Heart left ventricle (tissue), 16 donors: ENCODE measurements at places on chromosomes 6 and 20. TPM values are rescaled to one million over a fixed set of nuclear protein-coding genes. Genes with fewer than 3 reads are reported as not detected.

Gene GMDS
- total RNA-seq = 4.5 TPM

Gene NKX2-4
- not detected for total RNA-seq

Gene TSBP1
- not detected for total RNA-seq

Gene BTBD3
- 23.2 TPM for total RNA-seq

Gene FBXO5
- total RNA-seq = 2.3 TPM

Gene VGLL2
- total RNA-seq = 0.21 TPM

DNA sequence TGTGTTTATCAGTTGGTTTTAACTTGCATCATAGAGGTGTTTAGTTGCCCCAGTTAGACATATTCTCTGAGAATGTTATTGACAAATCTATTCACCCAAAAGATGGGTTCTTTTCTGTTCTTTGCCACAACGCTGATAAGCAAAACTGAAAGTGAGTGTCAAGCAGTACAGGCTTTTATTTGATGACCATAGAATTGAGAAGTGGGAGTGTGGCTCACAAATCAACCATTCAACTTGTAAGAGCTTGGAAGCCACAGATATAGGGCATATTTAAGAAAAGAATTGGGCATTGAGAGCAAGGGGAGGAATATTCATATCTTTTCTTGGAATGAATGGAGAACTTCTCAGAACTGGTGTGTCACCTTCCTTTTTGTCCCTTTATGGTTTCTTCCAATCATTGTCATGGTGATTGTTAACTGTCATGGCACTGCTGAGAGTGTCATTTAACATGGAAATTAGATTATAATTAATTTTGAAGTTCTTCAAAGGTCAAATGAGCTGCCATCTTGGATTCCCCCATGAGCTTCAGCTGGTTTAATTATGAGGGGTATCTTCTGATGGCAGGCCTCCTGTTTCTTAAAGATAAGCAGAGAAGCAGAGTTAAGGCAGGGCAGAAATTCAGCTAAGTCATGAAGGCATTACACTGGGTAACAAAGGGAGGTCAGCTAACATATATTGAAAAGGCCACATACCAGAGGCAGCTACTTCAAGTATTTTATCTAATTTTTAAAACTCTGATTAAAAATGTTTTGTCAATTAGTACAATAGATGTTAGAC lies 254.0 kb upstream of the HTR1E start:
- no peak for DNase-seq

- no peak for DNase-seq
These were observed 26.1 kb upstream of the HLA-E start for GRCh38 chr6:30463242-30463641.

DNA sequence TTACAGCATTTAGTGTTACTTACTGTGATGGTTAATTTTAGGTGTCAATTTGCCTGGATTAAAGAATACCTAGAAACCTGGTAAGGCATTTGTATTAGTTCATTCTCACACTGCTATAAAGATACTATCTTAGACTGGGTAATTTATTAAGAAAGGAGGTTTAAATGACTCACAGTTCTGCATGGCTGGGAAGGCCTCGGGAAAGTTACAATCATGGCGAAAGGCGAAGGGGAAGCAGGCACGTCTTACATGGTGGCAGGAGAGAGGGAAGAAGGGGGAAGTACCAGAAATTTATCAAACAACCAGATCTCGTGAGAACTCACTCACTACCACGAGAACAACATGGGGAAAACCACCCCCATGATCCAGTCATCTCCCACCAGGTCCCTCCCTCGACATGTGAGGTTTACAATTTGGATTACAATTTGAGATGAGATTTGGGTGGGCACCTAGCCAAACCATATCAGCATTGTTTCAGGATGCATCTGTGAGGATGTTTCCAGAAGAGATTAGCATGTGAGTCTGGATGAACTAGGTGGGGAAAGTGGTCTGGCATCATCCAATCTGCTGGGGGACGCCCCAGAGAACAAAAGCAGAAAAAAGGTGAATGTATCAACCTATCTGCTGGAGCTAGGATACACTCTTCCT lies 76.8 kb downstream of the MKKS start:
- DNase-seq = no peak

GRCh38 chr20:3193806-3194616 lies 10.5 kb downstream of the DDRGK1 start:
- no peak for DNase-seq

DNA sequence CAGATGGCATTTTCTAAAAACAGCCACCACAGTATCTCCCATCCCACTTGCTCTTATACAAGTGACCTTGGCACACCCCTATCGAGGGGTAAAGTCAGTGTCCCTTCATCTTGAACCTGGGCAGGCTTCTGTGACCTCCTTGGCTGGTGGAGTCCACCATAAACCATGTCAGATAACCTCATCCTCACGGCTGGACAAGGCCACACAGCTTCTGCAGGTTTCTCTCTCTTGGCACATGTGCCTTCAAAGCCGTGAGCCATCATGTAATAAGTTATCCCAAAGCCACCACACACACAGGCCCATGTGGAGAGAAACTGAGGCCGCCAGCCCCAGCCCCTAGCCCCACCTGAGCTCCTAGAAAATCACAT lies 105.4 kb downstream of the SNX5 start:
- no peak for DNase-seq

GRCh38 chr20:2521369-2522305 lies 12.9 kb upstream of the ZNF343 start:
- DNase-seq = peak; percentile 39

GRCh38 chr20:21920211-21920610 lies 214.7 kb downstream of the PAX1 start:
- no peak for DNase-seq

DNA sequence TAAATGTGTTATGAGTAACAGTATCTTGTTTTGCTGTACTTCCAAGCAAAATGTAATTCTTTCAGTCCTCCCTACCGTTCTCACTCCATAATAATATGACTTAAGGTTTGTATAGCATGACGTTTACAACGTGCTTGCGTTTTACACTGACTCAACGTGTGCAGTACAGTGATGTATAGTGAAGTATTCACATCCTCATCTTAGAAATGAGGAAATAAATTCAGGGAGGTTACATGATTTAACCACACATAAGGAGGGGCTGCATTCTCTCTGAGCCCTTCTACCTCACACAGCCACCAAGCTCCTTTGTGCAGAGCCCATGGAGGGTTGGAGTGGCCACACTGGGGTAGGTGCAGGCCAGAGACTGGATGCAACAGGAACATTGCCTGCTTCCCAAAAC lies 164.5 kb downstream of the MTHFD1L start:
- no peak for DNase-seq

DNA sequence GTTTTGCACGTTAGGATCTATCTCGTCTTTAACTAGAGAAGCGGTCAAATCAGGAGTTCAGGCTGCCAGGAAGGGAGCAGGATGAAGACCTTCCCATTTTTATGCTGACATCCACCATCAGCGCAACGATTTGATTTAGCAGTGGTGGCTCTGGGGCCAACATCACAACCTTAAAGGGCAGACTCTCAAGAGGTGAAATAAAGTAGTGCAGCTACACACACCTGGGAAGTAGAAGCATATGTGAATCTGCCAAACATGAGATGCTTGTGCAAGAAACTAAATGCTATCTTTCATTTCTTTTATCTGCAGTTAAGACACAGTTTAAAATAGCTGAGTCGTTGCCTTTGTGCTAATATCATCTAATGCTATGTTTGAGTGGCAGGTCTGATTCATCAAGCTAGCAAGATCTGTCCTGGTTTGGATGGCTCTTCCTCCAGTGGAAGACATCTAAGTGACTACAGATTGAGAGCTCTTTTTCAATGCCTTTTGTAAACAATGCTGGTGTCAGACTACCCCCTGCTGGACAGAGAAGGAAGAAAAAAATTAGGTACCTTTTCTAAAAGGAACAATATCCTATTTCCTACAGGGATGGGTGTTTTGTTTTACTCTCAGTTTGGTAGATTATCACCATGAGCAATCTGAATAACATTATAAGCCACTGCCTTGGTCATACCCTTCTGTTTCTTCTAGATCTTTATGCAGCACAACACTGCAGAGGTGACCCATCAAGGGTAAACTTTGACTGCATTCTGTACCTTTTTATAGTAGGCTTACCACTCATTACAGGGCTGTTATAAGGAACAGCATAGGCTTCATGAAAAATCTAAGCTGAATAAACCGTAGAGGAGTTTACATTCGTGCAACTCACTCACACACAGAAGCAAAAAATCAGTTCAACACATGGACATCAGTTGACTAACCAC lies 171.6 kb upstream of the FBXL4 start:
- DNase-seq = no peak
